Activated naive CD4-positive, alpha-beta T cell (primary cell): ENCODE measurements at places on chromosomes 6 and 20.

DNA sequence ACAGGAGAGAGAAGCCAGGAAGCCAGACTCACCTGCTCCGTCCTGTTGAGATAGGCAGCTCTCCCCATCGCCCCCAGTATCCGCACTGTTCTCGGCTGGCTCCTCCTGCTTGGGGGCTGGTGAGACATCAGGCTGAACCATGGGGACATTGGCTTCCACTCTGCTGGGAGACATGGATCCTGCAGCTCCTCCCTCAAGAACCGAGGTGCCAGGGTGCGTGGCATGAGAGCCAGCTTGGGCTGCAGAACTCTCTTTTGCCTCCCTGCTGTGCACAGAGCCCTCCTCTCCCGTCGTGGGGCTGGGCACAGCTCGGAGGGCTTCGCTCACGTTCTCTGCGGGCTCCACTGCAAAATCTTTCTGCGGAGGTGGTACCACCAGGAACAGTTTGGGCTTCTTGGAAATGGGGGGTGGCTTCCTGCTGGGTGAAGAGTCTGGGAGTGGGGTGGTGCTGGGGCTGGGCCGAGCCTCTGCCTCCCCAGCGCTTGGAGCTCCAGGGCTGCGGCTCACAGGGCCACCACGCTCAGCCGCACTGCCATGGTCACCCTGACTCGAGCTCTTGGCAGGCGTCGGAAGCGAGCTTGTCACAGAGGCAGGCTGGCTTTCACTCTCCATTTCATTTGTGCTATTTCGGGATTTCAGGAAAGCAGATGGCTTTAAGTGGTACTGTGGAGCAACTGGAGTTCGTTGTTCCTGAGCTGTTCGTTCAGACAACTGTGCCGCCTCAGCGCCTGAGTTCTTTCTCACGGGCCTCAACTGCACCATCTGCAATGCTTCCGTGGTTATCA, 26.5 kb downstream of the HEBP2 start:
- DNase-seq, result no peak

DNA sequence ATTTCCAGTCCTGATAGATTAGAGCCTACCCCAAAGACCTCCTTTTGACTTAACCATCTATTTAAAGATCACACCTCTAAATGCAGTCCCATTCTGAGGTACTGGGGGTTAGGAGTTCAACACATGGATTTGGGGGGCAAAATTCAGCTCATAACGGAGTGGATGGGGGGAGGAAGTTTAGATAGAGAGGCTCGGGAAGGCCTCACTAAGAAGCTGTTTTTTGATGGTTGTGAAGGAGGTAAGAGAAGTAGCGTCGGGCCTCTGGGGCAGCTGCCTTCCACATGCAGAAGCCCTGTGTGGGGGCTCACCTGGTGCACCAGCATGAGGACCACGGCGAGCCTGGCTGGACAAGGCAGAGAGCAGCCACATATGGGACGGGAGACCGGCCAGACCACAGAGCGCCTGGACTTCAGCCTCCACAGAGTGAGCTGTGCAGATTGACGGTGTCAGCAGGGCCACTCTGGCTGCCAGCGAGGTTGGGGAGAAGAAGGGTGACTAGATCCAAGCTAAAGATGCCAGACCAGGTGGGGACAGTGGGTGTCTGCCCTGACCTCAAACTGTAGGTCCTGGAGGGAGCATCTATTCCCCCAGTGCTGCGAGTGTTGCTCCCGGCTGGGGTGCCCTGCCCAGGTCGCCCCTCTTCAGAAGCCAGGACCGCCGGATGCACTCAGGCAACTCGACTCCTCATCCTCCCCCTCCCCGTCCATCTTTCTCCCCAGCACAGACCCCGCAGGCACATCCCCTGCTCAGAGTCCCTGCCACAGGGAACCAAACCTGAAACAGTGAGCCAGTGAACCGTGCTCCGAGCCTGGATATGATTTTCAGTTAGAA, 5.1 kb upstream of the SYNJ2 start:
- no peak for DNase-seq

GRCh38 chr6:103675807-103676406, 1183.8 kb downstream of the HACE1 start:
- DNase-seq, result no peak

DNA sequence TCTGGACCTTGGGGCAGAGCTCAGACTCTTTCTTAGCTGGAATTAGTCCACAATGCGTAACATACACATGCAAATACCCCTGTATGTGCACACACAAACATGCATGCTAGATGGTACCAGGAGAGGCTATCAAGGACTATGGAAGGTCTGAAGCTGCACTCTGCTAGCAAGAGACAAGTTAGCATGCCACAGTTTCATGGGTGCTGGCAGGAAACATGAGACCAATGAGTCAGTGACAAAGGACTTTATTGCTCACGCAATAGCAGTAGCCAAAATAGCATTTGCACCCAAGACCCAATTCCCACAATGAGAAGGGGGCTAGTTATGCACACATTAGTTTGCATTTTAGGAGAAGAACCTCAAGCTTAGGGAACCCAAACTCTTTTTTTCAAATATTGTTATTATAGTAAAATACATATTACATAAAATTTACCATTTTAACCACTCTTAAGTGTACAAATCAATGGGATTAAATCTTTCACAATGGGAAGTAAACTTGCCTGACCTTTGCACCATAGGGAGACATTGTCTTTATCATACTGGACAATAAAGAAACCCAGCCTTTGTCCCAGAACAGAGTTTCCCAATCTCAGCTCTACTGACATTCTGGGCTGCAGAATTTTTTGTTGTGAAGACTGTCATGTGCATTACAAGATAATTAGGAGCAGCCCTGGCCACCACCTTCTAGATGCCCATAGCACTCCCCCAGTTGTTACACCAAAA, 69.1 kb downstream of the NRSN1 start:
- DNase-seq, result no peak

GRCh38 chr6:32627831-32628230, 9.4 kb upstream of the HLA-DQA1 start:
- DNase-seq, result no peak

GRCh38 chr6:79762370-79762769, 131.2 kb downstream of the SH3BGRL2 start:
- DNase-seq, result no peak

GRCh38 chr20:44247131-44247571, at the start of gene GDAP1L1:
Gene GDAP1L1 (plus strand): TSS chr20:44247308. CDS start chr20:44247335, 27 bp downstream.
- DNase-seq, result no peak
